ENCODE measurements at places on chromosomes 2 and 18. TPM values are rescaled to one million over a fixed set of nuclear protein-coding genes. Genes with fewer than 3 reads are reported as not detected.

DNA sequence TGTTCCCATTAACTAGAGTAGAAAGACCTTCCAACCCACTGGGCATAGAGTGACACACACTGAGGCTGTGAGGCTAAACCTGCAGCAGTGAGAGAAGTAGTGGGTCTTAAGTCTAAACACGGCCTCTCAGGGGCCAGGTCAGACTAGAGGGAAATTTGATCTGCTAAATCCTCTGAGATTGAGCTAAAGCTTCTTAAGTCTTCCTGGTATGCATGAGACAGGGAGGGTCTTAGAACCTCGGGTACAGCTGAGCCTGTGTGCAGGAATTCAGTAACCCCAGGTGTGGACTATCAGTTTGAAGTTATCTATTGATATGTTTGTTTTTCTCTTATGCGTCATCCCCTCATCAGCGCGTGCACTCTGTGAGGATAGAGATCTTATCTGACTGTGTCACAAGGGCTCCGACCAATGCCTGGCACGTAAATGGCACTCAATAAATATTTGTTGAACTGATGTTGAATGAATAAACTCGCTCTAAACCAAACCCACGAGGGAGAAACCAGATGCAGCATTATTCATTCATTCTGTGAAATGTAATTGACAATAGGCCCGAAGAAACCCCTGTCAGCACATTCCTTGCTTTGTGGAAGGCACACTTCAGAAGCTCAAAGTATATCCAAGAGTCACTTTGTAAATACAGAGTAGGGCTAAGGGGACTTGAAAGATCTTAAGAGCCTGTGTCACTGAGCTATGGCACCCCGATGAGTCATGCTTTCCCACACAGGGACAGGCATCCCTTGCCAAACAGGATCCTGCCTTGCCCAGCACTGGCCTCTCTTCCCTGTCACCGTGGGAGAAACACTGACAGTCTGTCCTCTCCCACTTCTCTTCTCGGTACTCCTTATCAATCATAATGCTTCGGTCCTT lies 21.7 kb upstream of the RAB10 start:
- H3K4me1 ChIP-seq, result peaks cover 22% of the 10 kb centered on the region
- DNase-seq, result peak; percentile 74
- H3K27ac ChIP-seq, result peak overlapping the region; percentile 39
- H3K27me3 ChIP-seq, result no peaks in the 10 kb centered on the region
- no peak overlapping the region for H3K4me3 ChIP-seq

- DNase-seq, result no peak
- no peaks in the 10 kb centered on the region for H3K36me3 ChIP-seq
- H3K27me3 ChIP-seq, result no peaks in the 10 kb centered on the region
Observed at GRCh38 chr2:55157474-55157884, 74.6 kb downstream of the CLHC1 start.

GRCh38 chr18:37900326-37900725 lies 334.7 kb upstream of the CELF4 start:
- H3K27me3 ChIP-seq, result no peaks in the 10 kb centered on the region
- no peaks in the 10 kb centered on the region for H3K36me3 ChIP-seq
- no peak for DNase-seq
- no peaks in the 10 kb centered on the region for H3K4me1 ChIP-seq
- H3K4me3 ChIP-seq, result no peak overlapping the region

FER1L5 gene
- not detected for total RNA-seq

CELF4 gene
- total RNA-seq, result not detected

KIAA2012 gene
- total RNA-seq, result 0.11 TPM

ABHD1 gene
- total RNA-seq, result 0.99 TPM

ZAP70 gene
- 0.74 TPM for total RNA-seq

GPR55 gene
- total RNA-seq, result not detected

ASIC4 gene
- not detected for total RNA-seq

Measured in right lobe of liver (tissue), 6 donors.